ENCODE measurements at places on chromosomes 7 and 10.

- DNase-seq: no peak
Observed at GRCh38 chr7:26858735-26859134, 5.7 kb downstream of the SKAP2 start.

GRCh38 chr7:46162609-46163008 lies 241.5 kb upstream of the IGFBP3 start:
- DNase-seq: no peak

GRCh38 chr10:14478604-14479003 lies 147.9 kb upstream of the FRMD4A start:
- DNase-seq: no peak

- no peak for DNase-seq
Observed at GRCh38 chr10:28975891-28976531, 298.7 kb downstream of the BAMBI start.

GRCh38 chr10:73537288-73537687 lies 41.5 kb upstream of the PPP3CB start:
- peak; percentile 16 for DNase-seq

- DNase-seq: no peak
Observed at GRCh38 chr10:61478621-61479312, 25.6 kb upstream of the TMEM26 start.

DNA sequence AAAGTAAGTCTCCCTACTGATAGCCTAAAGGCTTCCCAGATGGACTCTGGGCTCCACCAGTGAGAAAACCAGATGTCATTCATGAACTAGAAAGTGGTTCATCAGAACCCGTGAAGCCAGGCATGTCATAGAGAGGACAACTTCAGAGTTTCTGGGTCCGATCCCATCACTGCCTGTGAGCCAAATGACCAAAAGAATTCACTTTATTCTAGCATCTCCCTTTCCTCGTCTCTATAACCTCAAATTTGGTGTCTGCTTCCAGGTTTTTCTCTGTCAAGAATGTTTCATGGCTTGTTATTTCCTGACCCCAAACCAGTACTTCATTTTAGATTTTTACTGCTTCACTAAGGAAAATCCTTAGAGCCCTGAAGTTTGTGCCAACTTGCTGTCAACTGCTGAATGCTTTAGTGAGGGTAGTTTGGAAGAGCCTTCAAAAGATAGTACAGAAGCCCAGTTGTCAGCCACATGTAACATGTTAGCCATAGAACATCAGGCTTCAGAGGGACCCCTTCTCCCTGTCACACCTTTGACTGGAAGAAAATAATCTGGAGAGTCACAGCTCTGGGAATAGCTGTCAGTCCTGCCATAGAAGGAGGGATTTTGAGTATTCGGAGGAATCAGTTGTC lies 34.0 kb downstream of the ITGB8 start:
- DNase-seq: no peak

DNA sequence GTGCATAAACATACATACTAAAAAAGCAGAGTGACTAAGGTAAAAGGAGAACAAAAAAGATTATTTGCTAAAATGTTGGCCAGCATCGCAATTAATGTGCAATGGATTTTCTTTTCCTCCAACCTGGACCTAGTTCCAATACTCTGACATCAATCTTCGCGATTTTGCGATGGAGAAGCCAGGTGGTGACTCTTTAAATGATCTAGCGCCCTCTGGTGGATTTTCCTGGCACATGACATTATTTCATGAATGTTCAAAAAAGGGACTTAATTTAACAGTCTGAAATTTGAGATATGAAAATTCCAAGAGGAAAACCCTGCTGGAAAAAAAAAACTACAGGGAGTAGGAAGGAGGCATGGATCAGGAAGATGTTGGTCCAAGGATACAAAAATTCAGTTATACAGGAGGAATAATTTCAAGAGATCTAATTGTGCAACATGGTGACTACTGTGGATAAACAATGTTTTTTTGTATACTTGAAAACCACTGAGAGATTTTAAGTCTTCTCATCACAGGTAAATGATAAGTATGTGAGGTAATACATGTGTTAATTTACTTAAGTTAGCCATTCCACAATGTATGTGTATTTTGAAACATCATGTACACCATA lies 4.3 kb upstream of the KCNMA1 start:
- peak; percentile 64 for DNase-seq

DNA sequence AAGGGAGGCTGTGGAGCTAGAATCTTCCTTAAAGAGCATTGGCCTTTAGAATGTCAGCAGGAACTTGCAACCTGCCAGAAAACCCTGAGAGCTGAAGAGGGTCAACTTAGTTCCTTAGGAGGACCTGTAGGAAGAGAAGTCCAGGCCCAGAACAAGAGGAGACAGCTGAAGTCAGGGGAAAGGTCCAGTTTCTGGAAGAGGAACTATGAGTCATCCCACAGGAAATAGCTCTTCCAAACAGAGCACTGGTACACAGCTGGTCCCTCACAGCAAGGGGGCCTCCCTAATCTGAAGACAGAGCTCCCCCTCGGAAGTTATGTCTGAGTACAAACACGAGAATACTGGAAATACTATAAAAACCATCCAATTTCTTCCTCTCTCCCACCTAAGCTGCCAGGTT lies 98.9 kb downstream of the HERPUD2 start:
- no peak for DNase-seq

DNA sequence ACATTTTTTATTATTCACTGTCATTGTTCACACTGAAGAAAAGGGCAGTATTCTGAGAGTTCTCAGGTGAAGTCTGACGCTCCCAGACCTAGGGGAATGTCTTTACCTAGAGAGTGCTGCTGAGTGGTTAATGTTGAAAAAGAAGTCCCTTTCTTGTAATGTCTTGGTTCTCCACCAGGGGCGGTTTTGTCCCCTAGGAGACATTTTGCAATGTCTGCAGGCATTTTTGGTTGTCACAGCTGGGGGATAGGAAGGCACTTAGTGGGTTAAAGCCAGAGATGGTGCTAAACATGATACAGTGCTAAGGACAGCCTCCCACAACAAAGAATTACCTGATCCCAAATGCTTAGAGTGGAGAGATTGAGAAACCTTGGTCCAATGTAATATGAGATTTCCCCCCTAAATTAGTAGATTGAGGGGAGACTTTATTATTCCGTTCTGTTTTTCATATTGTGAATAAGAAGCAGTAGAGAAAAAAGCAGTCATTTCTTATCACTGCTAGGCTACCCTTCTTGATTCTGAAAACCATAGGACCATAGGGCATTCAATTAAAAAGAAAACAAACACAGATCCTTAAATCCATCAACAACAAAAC lies 13.1 kb downstream of the UMAD1 start:
- peak; percentile 44 for DNase-seq

DNA sequence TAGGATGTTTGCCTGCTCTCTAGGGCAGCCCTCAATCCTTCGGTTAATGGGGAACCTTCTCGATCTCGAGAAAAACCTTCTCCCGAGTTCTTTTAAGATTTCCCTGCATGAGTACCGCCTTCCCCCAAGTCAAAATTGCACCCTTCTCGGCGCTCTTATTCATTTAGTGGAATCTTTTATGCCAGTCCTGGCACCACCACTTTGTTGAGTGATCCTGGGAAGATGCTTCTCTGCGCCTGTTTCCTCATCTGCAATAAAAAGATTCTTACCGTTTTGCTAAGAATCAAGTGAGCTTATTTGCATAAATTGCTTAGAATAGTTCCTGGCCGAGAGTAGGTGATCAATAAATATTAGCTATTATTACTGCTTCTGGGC lies 697 bp downstream of the ARPC1A start:
- DNase-seq: no peak

- DNase-seq: no peak
Observed at GRCh38 chr7:103541026-103541425, 95.0 kb upstream of the SLC26A5 start.

DNA sequence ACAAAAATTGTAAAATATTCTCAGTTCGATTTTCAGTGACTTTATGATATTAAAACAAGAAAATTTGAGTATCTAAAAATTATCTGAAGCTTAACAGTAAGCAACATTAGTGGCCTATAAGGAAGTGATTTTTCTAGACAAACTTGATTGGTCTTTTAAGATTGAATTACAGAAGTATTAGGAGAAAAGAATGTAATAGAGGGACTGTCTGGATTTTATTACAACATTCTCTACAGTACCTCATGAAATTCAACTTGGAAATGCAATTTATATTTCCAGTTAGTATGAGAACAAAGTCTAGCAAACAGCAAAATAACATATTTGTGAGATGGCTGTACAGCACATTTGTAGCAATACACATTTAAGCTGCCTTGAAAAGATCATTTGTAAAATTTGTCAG lies 18.8 kb downstream of the REEP3 start:
- no peak for DNase-seq

GRCh38 chr10:6647811-6648526 lies 67.9 kb upstream of the PRKCQ start:
- DNase-seq: peak; percentile 73

DNA sequence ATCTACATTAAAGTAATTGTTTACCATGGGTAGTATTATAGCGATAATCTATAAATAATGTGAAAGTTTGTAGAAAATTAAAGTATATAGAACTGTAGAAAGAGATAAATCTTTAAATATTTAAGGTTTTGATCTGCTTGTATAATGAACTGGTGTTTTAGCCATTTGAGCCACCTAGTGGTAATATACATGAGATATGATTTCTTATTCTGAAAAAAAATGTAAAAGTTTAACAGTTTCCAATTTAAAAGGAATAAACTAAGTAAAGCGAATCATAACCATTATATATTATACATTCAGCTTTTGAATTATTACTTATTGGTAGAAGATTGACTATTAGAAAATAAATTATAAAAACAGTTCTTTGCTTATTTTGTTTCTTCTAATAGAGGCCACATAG lies 91.2 kb downstream of the OTUD1 start:
- DNase-seq: no peak

DNA sequence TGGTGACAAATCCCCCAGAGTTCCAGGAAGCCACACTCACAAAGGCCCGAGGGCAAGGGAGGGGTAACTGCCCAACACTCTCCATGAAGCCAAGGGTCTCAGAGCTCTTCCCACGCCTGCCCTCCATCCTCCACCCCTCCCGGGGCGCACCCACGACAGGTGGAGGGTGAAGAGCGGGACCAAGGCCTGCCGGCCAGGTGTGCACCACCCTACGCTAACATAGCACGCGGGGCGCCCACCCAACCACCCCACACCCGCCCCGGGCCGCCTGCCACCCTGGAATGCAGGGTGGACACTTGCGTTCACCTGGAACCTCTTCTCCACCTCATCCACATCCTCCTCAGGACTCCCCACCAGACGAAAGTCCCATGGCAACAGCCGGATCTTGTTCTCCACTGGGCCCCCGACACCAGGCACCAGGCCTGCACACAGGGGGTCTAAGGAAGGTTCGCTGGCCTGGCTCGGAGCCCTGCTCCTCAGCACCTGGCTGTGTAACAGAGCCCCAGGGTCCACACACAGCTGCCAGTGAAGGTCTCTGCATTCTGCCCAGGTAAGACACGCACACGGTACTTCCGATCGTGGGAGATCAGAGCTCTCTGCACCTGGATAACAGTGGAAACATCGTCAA lies 32.7 kb downstream of the MAD1L1 start:
- no peak for DNase-seq

- DNase-seq: peak; percentile 86
Observed at GRCh38 chr10:6583447-6583846, 3.4 kb upstream of the PRKCQ start.

- no peak for DNase-seq
Observed at GRCh38 chr10:72925951-72926465, 28.6 kb downstream of the PLA2G12B start.

- DNase-seq: no peak
Observed at GRCh38 chr10:20281579-20281978, 465.3 kb downstream of the PLXDC2 start.

DNA sequence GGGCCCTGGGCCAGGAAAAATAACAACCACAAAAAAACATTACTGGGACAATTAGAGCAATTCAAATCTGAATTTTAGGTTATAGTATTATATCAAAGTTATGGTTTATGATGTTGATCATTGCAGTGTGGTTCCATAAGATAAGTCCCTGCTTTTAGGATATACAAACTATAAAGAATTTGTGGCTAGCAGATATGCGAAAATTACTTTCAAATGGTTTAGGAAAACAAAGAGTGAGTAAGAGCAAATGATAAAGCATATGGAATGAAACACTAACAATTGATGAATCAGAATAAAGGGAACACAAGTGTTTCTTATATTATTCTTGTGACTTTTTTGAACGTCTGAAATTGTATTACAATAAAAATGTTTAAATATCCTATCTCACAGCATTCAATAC lies 64.4 kb upstream of the HECTD2 start:
- DNase-seq: no peak

DNA sequence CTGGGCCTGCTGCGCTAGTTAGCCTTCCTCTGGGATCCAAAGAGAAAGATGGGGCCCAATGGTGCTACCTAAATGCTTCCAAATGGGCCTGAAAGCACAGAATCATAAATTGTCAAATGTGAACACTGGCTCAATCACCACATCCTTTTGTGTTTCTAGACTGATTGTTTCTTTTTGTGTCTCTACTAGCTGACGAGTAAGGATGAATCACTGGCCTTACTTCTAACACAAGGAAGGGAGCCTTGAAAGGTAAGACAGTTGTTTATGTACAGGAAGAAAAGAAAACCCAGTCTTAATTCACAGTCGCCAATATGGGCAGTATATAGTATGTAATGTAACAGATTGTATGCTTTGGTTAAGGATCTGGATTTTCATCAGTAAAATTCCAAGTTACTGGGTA lies 89.5 kb downstream of the ZNF92 start:
- no peak for DNase-seq

DNA sequence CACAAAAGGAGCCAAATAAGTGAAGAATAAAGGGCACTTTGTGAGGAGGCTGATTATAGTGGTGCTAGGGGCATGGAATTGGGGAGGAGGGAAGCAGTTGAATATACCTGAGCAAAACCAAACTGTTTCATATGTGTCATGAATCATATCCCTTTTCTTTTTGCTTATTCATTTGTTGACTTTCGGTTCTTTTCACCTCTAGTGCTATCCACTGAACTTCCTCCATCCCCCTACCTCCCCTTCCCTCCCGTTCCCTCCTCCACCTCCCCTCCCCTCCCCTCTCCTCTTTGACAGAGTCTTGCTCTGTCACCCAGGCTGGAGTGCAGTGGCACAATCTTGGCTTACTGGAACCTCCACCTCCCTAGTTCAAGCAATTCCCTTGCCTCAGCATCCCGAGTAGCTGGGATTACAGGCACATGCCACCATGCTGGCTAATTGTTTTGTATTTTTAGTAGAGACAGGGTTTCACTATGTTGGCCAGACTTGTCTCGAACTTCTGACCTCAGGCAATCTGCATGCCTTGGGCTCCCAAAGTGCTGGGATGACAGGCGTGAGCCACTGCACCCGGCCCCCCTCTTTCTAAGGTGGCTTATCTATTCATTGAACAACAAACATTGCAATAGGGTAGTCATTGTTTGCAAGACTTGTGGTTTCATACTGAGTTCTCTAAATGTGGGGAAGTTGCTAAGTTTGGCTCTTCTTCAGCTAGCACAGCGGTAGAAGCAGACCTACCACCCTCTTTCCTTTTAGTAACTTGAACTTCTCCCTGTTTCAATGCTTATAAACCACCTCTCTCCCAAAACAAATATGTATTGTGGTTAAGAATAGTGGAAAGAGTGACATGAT lies 150.4 kb upstream of the PRPS1L1 start:
- peak; percentile 15 for DNase-seq

GRCh38 chr10:103193820-103194529 lies 903 bp upstream of the NT5C2 start:
- DNase-seq: peak; percentile 4

GRCh38 chr7:75891815-75892411 lies 13.1 kb downstream of the RHBDD2 start:
- no peak for DNase-seq

GRCh38 chr7:100472121-100472851 lies 6.7 kb downstream of the TSC22D4 start:
- DNase-seq: no peak
